Tongue (tissue), 3 donors: ENCODE measurements at places on chromosomes 7 and 10.

- no peak for DNase-seq
Observed at GRCh38 chr7:114273218-114273617, 141.4 kb upstream of the FOXP2 start.

DNA sequence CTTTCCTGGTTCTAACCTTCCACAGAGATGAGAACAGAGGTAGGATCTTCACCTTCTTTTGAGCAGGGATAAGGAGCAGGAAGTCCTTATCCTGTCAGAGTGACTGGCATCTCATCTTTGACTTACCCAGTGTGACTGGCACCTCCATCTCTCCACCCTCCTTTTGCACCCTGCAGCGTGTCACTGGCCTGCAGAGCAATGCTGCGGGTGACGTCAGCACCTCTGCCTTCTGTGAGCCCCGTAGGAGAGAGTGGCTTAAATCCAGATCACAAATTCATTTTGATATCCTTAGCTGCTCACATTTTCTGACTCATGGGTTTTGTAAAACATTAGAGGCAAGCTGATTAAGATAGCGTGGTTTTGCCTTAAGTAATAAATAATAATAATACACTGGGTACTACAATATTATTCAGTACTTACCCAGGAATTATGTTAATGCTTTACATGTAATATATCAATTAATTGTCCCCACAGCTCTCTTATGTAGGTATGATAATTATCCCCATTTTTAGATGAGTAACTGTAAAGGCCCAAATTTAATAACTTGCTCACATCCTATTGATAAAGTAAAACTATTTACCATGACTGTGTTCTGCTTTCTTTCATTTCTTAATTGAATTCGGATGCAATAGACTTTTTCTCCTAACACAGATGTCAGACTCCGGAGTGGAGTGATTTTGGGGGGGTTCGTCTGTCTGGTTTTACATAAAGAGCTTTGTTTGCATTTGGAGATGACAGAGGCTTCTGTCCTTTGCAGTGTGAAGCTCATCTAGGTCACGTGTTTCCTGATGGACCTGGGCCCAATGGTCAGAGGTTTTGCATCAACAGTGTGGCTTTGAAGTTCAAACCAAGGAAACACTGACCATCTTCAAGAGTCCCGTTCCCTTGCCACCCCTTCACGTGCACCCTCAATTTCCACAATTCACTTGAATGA, 24.9 kb downstream of the MSRB2 start:
- DNase-seq: no peak

GRCh38 chr7:11120068-11120664, 146.5 kb downstream of the PHF14 start:
- DNase-seq: no peak

- DNase-seq: peak; percentile 86
Observed at GRCh38 chr10:317271-317769, 182.1 kb downstream of the ZMYND11 start.

- no peak for DNase-seq
Observed at GRCh38 chr7:134174795-134175261, 47.7 kb downstream of the LRGUK start.

- DNase-seq: no peak
Observed at GRCh38 chr10:110387617-110387982, 82.9 kb upstream of the SMNDC1 start.

- DNase-seq: no peak
Observed at GRCh38 chr7:26444555-26444954, 152.9 kb downstream of the SNX10 start.
